ENCODE measurements at places on chromosomes 6 and 20.

GRCh38 chr6:43547222-43547621 is 28.6 kb downstream of the XPO5 start:
- no peak for DNase-seq

- no peak for DNase-seq
These were observed 157.7 kb downstream of the ANKRD60 start for GRCh38 chr20:58070664-58071196.

- DNase-seq = no peak
These were observed 1.4 kb downstream of the QKI start for GRCh38 chr6:163415620-163416556.

GRCh38 chr20:57660922-57661745 is 40.9 kb upstream of the ZBP1 start:
- no peak for DNase-seq

DNA sequence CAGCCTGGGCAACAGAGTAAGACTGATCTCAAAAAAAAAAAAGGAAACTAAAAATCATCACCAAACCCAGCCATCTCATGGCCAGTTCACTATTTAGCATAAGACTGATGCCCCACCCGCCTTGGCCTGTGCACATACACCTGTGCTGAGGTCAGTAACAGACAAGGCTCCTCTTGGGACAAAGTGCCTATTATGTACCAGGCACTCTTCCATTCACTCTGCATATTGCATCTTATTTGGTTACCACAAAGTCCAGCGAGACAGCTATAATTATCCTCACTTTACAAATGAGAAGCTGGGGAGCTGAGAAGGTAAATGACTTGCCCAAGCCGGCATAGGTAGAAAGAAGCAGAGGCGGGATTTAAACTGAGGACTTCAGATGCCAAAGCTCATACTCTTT is 3.8 kb downstream of the PTPRT start:
- DNase-seq = no peak

Measured in NCI-H510A treated with DMSO at 0.1 percent for 48 hours (cell line).